Neural crest cell (in vitro differentiated cells): ENCODE measurements at places on chromosomes 4 and X. TPM values are rescaled to one million over a fixed set of nuclear protein-coding genes. Genes with fewer than 3 reads are reported as not detected.
A peak's percentile ranks its signal among the peaks of the same experiment; 100 is the strongest.

C4orf50 gene
- total RNA-seq, result 0.02 TPM in 2 replicates

DNA sequence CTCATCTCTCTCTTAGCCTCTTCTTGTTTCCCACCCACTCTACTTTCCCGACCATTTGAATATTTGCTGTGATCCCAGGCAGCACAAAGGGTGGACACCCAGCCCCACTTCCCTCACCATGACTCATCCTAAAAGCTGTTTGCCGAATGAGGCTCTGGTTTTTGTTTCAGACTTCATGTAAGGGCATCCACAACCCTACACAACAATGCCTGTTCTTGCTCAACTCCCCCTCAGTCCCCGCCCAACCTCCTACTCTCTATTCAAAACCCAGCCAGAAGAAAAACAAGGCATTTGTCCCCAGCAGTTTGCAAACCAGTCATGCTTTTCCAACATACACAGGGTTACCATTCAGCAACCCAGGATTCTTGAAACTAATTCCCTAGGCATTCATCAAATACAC, 516.5 kb upstream of the CNKSR2 start:
- H3K36me3 ChIP-seq, result peaks cover 16% of the 10 kb centered on the region
- H3K27me3 ChIP-seq, result no peaks in the 10 kb centered on the region
- peak overlapping the region; percentile 83 for H3K27ac ChIP-seq
- H3K4me3 ChIP-seq, result peak overlapping the region; percentile 46

DNA sequence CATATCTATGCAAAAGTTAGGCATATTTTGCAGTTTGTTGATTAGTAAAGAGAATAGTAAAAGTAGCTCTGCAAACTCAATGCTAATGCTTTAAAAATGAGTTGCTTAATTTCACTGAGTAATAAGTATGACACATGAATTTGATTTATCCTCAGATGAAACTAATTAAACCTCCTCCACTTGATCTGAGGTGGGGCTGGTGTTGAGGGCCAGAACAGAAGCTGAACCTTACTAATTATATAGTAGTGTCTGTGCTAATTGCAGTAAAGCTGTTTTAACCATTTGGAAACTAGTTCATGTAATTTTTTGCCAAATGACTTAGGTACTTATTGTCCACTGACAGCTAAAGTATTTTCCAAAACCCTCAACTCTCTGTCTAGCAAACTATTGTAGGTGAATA, 7.7 kb upstream of the PGAM4 start:
- no peak overlapping the region for H3K4me3 ChIP-seq
- H3K27ac ChIP-seq, result no peak overlapping the region
- no peaks in the 10 kb centered on the region for H3K4me1 ChIP-seq
- H3K27me3 ChIP-seq, result no peaks in the 10 kb centered on the region
- DNase-seq, result no peak

DNA sequence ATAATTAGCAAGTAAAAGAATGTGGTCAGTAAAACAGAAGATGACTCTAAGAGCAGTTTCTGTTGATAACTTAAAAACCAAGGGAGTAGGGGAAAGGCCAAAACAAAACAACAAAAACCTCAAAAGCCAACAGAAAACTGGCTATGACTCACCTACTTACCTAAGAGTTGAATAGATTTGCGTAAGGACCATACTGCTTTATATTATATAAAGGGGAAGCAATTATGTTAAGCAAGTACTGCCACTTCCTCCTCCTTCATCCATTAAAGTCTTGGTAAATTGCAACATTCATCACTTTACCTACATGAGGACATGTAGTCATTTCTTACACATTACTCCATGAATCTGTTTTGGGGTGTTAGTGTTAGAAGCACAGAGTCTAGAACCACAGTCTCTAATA, 85.9 kb upstream of the FAM47A start:
- H3K36me3 ChIP-seq, result no peaks in the 10 kb centered on the region
- no peak overlapping the region for H3K27ac ChIP-seq
- H3K27me3 ChIP-seq, result no peaks in the 10 kb centered on the region
- no peak overlapping the region for H3K4me3 ChIP-seq
- DNase-seq, result no peak

TRAM1L1 gene
- total RNA-seq, result 4.6 and 5.0 TPM in 2 replicates

- H3K27me3 ChIP-seq, result peaks cover 2% of the 10 kb centered on the region
- peaks cover 5% of the 10 kb centered on the region for H3K36me3 ChIP-seq
- H3K4me1 ChIP-seq, result no peaks in the 10 kb centered on the region
- no peak overlapping the region for H3K27ac ChIP-seq
Observed at GRCh38 chrX:154600759-154601374, 15.9 kb downstream of the CTAG1A start.

NUDT10 gene
- total RNA-seq, result 17.7 and 18.3 TPM in 2 replicates

HERC5 gene
- 1.7 and 1.8 TPM in 2 replicates for total RNA-seq
